NCI-H526 (cell line): ENCODE measurements at places on chromosomes 7 and 10.

DNA sequence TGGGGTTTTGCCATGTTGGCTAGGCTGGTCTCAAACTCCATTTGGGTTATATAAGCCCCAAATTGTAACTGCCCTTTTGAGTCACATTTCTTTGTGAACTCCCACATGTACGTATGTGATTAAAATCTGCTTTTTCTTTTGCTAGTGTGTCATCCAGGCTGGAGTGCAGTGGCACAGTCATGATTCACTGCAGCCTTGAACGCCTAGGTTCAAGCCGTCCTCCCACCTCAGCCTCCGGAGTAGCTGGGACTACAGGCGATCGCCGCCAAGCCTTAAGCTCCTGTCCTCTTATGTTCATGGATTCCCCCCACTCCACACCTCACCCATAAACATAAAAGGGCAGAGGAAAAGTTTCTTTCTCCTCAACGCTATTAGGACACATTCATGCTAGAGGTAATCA is 4.4 kb upstream of the SMC3 start:
- no peak for DNase-seq

DNA sequence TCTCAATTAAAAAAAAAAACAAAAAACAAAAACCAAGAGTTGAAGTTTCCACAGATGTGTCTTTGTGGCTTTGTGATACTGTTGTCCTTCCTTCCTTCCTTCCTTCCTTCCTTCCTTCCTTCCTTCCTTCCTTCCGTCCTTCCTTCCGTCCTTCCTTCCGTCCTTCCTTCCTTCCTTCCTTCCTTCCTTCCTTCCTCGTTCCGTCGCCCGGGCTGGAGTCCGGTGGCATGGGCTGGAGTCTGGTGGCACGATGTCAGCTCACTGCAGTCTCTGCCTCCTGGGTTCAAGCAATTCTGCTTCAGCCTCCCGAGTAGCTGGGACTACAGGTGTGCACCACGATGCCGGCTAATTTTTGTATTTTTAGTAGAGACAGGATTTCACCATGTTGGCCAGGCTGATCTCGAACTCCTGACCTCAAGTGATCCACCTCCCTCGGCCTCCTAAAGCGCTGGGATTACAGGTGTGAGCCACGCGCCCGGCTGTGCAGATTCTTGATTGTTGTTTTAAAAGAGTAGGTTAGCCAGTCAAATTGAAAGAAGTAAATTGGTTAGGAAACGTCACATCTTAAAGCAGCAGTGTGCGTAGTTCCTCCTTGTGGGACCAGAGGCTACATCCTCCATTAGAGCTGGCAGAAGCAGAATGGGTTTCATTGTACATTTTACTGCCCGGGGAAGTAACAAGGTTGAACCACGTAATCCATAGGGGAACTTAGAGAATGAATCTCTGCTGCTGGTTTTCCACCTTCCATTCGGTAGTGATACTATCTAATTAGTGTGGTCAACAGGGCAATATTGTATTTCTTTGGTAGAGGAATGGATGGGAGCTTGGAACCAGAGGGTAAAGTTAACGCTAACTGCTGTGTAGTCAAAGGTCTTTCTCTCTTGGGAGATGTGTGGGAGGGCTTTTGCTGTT is 20.6 kb downstream of the DNAJB6 start:
- no peak for DNase-seq

DNA sequence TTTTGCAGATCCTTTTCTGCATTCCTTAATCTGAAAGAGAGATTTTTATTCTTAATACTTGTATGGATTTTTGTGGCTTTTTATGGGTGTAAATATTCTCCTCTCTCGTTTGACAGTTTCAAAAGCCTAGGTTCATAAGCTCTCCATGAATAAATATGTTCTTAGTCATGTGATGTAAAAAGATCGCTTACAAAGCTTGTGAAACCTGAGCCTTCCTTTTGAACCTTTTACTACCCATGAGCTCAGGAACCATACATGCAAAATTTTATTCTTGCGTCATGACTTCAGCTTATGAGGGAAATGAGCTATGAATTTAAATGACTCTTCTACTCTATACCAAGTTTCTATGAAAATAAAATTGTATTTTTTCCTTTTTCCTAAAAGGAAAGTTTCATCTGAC is 98.7 kb downstream of the POLL start:
- peak; percentile 72 for DNase-seq

- DNase-seq: peak; percentile 88
These were observed 513 bp downstream of the TMEM178B start for GRCh38 chr7:141074162-141074991.

DNA sequence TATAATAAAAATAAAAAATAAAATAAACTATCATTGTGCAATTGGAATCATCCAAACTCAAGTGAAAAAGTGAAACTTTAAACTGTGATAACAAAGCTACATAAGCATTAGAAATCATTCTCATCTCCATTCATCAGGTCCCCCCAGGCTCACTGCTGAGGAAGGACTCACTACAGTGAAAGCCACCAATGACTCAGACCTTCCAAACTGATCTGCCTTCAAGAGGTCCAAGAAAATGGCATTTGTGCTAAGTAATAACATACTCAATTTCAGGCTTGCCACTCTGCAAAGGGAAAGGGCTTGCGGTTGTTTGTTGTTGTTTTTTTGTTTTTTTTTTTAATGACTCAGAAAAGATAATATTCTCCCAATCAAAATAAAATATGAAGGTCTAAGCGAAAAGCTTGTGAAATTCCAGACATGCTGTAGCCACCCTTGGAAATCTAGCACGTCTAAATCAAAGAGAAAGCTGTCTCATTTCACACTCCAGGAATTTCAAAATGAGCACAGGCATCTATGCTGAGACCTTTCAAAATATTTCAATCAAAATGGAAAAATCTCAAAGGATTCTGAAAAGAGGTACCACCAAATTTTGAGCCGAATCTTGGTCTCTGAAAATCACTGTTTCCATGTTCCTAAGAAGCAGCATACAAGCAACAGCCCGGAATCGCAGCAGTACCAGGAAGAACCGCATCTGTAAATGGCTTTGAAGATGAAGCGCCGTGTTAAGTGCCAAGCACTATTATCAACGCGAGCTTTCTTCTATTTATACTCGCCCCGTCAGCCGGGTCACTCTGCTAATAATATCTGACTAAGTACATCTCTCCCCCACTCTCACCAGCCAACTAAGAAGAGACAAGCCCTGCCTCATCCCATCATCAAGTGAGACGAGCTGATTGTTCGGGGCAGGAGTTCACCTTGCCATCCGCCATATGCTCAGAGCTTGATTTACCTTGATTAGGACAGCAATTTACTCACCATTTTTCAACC is 13.5 kb downstream of the SFMBT2 start:
- DNase-seq: no peak

GRCh38 chr10:490891-491571 is 198.4 kb downstream of the DIP2C start:
- DNase-seq: no peak

- DNase-seq: no peak
These were observed 367.9 kb downstream of the TFEC start for GRCh38 chr7:115662676-115663075.

DNA sequence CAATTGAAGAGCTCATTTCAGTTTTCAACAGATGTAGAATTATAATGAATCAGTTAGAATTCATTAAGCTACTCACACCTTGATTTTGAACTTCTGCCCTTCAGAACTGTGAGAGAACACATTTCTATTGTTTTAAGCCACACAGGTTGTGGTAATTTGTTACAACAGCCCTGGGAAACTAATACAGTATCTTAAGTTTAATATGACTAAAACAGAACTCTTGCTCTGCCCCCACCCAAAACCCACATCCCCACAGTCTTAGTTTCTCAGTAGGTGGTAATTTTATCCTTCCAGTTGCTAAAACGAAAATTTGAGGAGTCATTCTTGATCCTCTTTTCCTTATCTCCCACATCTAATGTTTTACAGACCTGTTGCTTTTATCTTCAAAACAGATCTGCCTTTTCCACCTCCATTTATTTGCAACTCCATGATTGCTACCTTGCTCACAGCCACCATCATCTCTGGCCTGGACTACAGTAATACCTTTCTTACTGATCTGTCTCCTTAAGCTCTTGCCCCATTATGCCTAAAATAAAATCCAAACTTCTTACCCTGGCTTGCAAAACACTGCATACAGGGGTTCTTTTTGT is 72.8 kb upstream of the NXPH1 start:
- DNase-seq: no peak

DNA sequence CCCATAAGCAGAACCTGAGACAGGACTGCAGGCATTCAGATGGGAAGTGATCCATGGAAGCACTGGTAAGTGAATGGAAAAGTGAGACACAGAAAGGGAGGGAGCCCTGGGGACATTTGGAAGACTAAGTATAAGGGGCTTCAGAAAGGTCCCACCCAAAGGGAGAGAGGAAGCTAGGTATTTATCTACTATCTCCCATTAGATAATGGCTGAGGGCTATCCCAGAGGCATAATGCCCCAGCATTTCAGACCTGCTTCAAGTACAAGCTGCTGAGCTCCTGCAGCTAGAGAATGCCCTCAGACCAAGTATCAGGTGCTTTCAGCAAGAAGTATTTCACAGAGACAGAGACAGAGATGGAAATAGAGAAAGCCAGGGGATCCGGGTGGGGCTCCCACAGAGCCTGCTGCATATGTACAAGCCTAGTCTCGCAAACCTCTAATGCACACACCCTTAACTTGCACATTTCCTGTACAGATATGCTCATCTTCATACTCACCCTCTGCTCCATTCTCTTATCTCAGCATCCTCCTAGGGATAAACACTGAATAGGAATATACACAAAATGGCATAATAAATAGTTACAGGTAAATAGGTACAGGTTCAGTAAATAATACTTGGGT is 20.2 kb downstream of the KDM7A start:
- no peak for DNase-seq

DNA sequence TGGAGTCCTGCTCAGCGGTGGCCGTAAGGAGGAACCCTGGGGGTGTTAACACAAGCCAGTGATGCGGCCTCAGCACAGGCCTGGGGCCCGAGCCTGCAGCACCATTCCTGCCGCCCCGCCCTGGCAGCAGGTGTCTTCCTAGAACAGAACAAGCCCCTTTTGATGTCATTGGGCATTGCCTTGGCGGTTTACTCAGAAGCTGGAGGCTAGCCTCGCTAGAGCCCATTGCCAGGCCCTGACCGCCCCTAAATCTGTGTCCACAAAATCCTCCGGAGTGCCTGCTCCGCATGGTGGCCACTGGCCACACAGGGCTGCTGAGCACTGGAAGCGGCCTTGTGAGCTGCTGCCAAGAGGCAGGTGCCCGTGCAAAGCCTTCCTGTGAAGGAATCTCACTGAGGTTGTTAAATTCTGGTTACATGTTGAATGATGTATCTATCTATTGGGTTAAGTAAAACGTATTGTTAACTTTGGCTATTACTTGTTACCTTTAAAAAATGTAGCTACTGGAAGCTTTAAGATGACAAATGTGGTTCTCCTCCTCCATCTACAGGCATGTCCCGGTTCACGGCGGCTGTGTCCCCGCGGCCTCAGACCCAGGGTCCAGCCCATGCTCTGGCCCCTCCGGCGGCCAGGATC is 1.2 kb upstream of the INPP5A start:
- DNase-seq: peak; percentile 37

- no peak for DNase-seq
These were observed 90.9 kb downstream of the NEURL1 start for GRCh38 chr10:103584216-103585010.

GRCh38 chr7:139394540-139394939 is 34.8 kb downstream of the LUC7L2 start:
- no peak for DNase-seq

GRCh38 chr7:130733931-130734814 is at the start of gene KLF14:
Gene KLF14 (minus strand): TSS chr7:130734207. CDS start chr7:130734033, 174 bp downstream.
- DNase-seq: no peak

GRCh38 chr7:130180571-130181262 is 24.5 kb downstream of the TMEM209 start:
- DNase-seq: no peak

DNA sequence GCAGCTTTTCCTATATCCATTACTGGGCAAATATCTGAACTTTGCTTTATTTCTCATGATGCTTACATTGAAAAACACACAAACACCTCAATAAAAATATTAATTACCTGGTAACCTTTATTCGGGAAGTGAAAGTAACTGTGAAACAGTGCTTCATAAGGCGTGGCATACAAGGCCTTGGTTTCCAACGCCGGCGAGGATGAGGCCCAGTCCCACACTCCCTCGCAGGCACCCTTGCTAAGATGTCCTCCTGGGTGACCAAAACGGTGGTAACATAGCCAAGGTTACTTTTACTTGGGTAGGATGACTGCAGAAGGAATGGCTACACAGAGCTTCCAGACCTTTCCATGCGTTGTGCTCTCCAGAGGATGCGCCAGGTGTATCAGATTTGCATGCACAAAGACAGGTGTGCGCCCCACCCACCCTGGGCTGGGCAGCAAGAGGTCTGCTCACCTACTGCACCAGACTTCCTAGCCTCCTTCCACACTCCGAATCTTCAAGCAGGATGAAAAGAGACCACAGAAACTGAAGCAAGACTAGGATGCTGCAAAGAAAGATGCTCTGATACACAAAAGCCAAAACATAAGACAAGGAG is 13.3 kb upstream of the DAGLB start:
- DNase-seq: peak; percentile 67

GRCh38 chr7:55073976-55074528 is 55.2 kb downstream of the EGFR start:
- DNase-seq: no peak

GRCh38 chr10:102229810-102230263 is 3.7 kb downstream of the ELOVL3 start:
- DNase-seq: peak; percentile 58

GRCh38 chr7:29084832-29085231 is 61.5 kb downstream of the CPVL start:
- DNase-seq: no peak

- no peak for DNase-seq
These were observed 62.0 kb downstream of the PAX2 start for GRCh38 chr10:100807241-100807951.

- DNase-seq: no peak
These were observed 13.8 kb downstream of the LRRC4 start for GRCh38 chr7:128017460-128017859.

DNA sequence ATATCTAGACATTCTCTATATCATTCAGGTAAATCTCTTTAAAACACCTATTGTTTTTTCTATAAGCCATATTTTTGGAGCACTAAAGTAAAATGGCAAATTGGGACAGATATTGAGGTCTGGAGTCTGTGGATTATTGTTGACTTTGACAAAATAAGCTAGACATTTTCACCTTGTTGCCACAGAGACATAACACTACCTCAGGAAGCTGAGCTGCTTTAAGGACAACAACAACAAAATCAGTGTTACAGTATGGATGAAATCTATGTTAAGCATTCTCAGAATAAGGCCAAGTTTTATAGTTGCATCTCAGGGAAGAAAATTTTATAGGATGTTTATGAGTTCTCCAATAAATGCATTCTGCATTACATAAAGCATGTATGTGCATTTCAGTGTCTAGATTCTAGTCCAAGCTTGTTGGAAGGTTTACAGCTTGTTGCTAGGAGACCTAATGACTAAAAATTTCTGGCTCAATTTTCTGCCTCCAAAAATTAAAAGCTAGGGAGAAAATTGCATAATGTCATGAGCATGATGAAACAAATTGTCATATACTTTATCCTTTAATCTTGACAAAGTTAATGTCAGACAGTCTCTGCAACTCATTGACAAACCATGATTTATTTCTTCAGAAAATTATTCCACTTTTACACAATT is 18.3 kb downstream of the LIPM start:
- no peak for DNase-seq

- DNase-seq: no peak
These were observed 33.7 kb downstream of the CTTNBP2 start for GRCh38 chr7:117839507-117839906.

- no peak for DNase-seq
These were observed 271.7 kb downstream of the PTPRN2 start for GRCh38 chr7:158315881-158316280.

GRCh38 chr7:116776610-116777289 is 85.6 kb upstream of the CAPZA2 start:
- DNase-seq: no peak
